ENCODE measurements at places on chromosomes 12 and 14.

- no peak for DNase-seq
These were observed 94.6 kb downstream of the DACT1 start for GRCh38 chr14:58732387-58732786.

GRCh38 chr12:79300199-79300568, 390.6 kb downstream of the PAWR start:
- DNase-seq: peak; percentile 13

DNA sequence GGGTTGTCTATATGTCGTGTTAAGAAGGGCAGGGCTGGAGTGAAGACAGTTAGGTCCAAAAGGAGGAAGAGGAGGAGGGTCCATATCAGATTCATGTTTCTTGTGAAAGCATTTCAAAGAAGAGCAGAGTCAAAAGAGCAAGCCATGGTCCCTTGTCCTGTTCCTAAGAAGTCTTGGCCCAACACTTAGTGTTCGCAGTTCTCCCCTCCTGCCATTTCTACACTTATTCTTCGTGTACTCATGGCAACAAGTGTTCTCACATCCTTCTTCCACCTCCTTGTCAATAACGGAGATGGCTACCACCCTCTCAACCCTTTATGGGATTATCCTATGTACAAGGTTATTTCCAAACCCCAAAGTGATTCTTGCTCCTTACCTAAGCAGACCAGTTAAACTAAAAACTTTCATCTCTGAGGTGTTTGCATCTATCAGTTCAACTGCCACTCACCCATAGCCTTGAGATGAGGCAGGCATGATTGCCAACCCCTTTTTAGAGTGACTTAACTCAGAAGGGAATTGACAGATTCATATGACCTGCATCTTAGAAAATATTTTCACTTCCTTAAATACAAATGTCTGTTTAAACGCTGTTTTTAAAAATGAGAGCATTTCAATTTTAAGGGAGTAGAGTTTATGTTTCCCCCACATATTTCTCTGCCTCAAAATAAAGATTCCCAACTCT, 19.8 kb upstream of the RNASE2 start:
- no peak for DNase-seq

DNA sequence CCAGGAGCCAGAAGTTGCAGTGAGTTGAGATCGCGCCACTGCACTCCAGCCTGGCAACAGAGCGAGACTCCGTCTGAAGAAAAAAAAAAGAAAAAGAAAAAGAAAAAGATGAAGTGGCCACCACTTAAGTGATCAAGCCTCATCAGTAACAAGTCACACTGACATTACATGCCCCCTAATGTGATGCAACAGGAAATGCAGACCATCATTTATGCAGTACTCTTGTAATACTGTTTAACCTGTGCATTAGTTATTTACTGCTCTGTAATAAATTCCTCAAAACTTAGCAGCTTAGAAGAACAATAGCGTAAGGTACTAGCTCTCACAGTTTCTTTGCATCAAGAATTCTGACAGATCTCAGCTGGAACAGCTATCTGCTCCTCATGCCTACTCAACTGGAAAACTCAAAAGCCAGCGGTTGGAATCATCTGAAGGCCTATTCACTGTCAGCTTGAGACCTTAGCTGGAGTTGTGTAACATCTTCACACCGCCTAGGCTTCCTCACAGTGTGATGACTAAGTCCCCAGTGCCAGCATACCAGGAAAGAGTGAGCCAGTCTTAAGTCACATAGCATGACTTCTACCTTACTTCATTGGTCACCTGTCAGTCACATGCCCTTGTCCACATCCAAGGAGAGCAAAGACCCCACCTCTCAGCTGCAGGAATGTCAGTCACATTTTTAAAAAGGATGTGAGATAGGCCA, 31.5 kb downstream of the EPS8 start:
- peak; percentile 71 for DNase-seq

DNA sequence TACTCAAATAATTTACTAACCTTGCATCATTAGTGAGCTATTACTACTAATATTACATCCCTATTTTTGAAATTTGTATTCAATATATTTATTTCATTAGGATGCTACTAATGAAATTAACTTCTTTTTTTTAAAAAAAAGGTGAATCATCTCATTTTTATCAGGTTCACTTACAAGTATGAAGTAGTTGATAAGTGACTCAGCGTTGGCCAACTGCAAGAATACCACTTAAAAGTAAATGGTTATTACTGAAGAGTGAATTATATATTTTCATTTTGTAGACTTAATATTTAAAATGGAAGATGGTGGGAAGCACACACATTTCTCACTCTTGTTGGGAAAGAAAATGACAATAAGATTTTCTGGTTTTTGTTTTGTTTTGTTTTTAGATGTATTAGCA, 19.6 kb downstream of the OR4N2 start:
- DNase-seq: no peak

DNA sequence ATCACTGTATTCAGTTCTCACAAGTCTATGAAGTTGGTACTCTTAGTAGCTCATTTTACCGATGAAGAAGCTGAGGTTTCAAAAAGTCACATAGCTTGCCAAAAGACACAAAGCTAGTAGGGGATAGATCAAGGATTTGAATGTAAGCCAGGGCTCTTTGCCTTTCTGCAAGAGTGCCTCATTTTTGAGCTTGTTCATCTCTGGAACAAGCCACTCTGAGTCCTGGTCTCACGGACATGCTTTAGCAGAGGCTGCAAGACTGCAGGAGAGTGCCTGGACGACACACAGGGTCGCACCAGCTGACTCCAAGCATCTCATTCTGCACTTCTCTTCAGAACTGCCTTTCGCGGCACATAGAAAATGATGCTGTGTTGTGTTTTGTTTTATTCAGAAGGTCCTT, 3.7 kb downstream of the NUAK1 start:
- DNase-seq: no peak

- DNase-seq: no peak
These were observed 246.8 kb upstream of the SFSWAP start for GRCh38 chr12:131464081-131464480.

GRCh38 chr12:108704527-108704926, 26.8 kb downstream of the CORO1C start:
- no peak for DNase-seq

- no peak for DNase-seq
These were observed 35.5 kb upstream of the ALX1 start for GRCh38 chr12:85244561-85244960.

- no peak for DNase-seq
These were observed 136.5 kb upstream of the DNM1L start for GRCh38 chr12:32542428-32543229.

DNA sequence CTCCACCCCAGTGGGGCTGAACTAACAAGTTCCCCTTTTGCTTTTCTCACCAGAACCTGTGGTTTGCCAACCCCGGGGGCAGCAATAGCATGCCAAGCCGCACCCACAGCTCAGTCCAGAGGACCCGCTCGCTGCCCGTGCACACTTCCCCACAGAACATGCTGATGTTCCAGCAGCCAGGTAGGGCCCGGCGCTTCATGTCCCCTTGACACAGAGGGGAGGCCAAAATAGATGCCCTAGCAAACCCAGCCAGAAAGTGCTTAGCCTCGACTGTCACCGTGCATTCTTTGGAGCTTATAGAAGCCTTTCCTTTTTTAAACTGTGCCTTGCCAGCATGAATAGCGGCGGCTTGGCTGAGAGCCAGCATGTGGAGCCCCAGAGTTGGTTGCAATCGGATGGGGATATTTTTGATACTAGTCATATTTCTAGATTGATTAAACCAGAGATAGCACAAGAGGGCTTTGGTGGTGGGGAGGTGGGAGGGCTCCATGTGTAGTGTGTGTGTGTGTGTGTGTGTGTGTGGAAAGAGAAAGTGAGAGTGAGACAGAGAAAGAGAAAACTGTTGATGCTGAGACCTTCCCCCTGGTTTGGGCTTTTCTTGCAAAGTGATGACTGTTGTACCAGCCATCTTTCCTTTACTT, 126.1 kb downstream of the GCH1 start:
- no peak for DNase-seq

DNA sequence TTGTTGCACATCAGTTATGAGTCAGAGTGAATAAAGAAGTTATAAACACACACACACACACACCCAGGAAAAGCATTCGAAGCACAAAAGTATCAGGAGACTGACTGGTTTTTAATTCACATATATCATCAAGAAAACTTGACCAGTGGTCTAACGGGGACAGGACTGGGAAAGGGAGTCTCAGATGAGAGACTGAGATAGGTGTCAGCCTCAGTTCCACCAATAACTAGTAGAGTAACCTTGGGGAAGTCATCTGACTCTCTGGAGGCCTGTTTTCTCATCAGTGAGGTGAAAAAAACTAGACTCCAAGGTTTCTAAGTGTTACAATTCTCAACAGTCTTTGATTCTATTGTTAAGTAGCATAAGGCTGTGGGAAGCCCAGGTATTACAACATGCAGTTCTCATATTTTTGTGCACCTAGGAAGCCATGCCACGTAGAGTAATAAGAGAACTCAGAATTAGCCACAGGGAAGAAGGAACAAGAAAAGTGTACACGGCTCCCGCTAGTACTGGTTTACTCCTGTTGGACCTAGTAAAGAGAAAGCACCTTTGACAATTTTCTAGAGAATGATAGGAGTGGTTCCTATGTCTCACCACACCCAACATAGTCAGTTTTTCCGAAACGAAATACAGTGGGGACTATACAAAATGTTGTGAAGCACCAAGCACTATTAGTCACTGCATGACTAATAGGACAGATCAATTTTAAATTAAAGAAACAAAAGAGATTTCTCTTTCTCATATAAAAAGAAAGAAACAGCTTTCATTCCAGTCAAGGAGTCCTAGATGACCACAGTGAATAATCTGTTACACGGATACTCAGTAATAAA, 5.0 kb downstream of the PPTC7 start:
- DNase-seq: peak; percentile 86

GRCh38 chr14:100533656-100534485, 53.3 kb downstream of the BEGAIN start:
- DNase-seq: no peak

GRCh38 chr12:88559772-88560171, 20.5 kb downstream of the KITLG start:
- no peak for DNase-seq

DNA sequence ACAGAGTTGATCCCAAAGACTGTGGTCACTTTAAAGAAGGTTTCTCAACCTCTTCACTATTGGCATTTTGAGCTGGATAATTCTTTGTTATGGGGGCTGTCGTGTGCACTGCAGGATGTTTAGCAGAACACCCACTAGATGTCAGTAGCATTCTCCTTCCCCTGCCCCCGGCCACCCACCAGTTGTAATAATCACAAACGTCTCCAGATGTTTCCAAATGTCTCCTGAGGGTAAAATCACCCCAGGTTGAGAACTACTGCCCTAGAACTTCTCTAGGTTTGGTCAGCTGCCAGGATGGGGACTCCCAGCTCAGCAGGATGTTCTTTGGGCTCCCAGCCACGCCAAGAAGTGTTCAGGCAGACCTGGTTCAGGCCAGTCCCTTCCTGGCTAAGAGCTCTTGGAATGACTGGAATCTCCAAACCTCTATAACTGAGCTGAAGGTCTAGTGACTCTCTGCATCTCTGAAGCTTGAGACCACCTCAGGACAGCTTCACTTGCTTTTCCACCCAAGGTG, 12.5 kb upstream of the AJUBA start:
- no peak for DNase-seq

GRCh38 chr14:31297701-31298344, 90.2 kb upstream of the HECTD1 start:
- DNase-seq: no peak

- DNase-seq: no peak
These were observed 3.3 kb downstream of the NKX2-1 start for GRCh38 chr14:36516719-36517241.

DNA sequence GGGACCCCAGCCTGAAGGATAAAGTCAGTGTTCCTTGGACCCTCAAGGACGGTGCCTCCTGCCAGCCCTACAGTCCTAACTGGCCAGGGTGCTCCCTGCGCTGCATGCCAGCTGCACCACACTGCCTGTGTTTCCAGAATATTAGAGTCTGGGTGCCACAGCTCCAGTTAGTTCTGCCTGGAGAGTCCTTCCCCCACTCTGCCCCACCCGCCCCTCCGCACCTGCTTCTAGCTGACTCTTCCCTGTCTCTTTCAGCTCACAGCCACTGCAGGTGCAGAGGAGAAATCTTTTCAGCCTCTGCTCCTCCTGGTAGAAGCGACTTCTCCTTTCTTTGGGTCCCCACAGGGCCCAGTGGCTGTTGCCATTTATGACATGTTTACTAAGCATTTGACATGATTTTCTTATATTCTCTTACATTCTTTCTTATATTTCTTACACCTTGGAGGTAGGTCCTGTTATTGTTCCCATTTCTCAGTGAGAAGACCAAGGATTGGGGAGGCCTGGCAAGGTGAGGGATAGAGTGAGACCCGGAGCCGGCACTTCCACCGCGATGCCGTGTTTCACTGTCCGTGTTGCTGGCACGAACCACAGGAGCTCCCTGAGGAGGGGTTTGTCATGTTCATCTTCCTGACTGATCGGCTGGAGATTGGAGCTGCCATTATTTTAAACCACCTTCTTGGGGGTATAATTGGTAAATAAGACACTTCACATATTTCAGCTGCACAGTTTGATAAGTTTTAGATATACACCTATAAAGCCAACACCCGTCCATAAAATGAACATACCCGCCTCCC, 29.4 kb downstream of the SYNE3 start:
- DNase-seq: no peak

DNA sequence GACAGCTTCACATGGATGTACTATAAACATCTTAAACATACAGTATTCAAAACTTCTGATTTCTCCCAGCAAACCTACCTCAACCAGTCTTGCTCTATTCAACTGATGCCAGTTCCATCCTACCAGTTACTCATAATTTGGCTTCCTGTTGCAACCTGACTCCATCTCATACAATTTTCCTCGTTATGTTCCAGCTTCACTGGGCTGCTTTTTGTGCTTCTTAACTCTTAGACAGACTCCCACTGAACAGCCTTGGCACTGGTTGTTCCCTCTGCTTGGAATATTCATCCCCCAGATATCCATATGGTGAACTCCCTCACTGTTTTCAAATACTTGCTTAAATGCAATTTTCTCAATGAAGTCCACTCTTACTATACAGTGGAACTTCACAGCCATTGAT, 249.2 kb downstream of the AEBP2 start:
- no peak for DNase-seq

DNA sequence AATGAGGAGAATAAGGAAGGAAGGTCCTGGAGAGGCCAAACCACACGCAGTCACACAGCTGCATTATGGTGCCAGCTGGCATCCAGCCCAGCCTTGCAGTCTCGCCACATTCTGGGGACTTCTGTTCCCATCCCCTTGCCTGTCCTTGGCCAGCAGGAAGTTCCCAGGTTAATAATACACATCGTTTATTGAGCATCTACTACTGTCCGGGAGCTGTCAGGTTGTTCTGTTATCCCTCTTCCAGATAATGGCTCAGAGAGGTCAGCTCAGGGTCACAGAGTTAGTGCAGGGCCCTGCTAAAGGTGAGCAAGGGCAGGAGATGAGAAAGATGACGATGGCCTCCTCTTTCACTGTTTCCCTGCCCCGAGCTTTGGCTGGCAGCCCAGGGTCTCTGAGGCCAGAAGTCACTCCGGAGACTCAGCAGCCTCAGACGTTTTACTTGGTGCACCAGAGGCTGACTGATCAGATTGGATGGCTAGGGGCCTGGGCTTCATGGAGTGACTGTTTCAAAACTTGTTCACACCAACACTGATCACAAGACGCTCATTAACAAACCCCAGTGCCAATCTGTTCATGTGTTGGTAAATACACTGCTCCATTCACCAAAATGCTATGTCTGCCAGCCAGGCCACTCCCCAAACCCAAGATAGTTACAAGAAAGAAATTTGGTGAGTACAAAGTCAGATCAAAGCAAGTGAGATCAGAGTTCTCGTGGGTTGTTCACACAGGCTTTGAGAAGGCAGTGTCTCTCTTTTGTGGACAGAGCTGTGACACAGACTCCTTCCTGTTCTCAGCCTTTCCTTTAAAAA, 79.2 kb downstream of the B4GALNT3 start:
- DNase-seq: no peak

Measured in fibroblast of the conjunctiva (primary cell).